ENCODE measurements at places on chromosomes 7 and 10.

DNA sequence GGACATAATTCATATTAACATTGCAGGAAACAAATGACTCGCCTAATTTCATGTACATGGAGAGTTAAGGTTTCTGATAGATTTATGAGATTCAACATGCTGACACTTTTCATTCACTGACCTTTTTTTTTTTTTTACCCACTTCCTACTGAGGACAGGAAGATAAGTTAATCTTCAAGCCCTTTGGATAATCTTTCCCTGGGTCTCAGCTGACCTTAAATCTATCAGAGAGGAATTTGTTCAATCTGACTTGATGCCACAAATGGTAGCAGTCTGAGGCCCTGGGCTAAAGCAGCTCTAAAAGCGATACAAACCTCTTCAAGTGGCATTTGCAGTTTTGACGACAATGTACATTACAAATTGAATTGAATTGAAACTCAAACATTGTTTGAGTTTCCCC lies 493.3 kb upstream of the SORCS1 start:
- no peak for DNase-seq

GRCh38 chr7:117716707-117717299 lies 156.4 kb downstream of the CTTNBP2 start:
- DNase-seq = no peak

GRCh38 chr7:70701477-70701876 lies 430.5 kb upstream of the GALNT17 start:
- no peak for DNase-seq

DNA sequence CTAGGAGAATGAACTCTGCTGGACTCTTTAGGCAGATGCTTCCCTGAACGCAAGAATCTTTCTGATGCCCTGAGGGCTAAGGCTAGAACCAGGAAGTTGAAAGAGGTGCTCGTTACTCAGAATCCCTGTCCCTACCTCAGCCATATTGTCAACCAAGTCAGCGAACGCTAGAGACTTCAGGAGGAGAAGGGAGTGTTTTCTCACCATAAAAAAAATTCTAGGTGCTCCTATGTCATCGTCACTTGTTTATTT lies 359.4 kb downstream of the PRPF18 start:
- no peak for DNase-seq

GRCh38 chr10:22618078-22618785 lies 96.1 kb downstream of the PIP4K2A start:
- DNase-seq = peak; percentile 85

GRCh38 chr7:159083001-159083697 lies 61.5 kb downstream of the VIPR2 start:
- DNase-seq = no peak

DNA sequence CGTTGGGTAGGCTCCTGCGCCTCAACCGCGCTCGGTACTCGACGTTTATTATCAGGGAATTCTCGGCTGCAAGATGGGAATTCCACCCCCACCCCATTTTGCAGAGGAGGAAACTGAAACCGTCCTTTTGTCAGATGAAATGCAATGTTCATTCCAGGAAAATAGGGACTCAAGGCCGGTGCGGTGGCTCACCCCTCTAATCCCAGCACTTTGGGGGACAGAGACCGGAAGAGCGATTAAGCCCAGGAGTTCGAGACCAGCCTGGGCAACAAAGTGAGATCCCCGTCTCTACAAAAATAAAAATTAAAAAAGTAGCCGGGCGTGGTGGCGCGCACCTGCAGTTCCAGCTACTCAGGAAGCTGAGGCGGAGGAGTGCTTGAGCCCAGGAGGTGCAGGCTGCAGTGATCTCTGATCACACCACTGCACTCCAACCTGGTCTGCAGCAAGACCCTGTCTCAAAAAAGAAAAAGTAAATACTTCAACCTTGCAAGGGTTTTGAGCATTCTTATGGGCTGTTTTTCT lies 720 bp upstream of the RFC2 start:
- DNase-seq = no peak

DNA sequence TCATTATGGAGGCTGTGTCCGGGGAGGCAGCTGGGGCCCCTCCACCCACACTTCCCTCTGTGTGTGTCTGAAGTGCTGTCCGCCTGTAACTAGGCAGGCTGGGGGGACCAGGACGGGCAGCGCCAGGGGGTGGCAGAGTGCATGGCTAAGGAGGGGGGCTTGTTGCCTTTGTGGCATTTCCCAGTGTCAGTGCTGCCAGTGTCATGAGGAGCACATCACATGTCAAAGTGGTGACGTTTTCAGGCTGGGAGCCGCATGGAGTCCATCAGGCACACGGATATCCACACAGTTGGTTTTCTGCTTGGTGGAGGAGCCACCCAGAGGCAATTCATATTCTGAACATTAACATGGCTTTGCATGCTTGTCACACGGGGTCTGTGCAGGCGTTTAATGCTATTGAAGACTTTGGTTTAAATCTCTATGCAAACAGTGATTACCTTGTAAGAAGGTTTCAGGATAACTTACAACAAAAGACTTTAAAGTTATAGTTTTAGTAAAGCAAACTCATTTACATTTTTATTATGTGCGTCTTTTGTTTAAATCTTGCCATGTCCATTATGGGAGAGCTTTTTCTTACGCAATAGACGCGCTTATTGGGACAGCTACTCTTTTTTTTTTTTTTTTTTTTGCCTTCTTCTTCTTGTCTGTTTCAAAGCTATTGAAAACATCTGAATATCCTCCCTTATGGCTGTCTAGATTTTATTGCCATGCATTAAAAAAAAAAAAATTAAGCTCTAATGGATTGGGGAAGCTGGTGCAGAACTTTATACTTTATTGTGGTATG lies 52.9 kb downstream of the C10orf67 start:
- no peak for DNase-seq

Data from amniotic epithelial cell (primary cell).